ENCODE measurements at places on chromosomes 6 and 20. TPM values are rescaled to one million over a fixed set of nuclear protein-coding genes. Genes with fewer than 3 reads are reported as not detected.

ZNF831 gene
- 0.06 TPM for polyA plus RNA-seq

TEAD3 gene
- polyA plus RNA-seq: 18.6 TPM

WFDC8 gene
- not detected for polyA plus RNA-seq

NANP gene
- 2.7 TPM for polyA plus RNA-seq

BMP6 gene
- polyA plus RNA-seq: 1.4 TPM

CLVS2 gene
- 0.03 TPM for polyA plus RNA-seq

CNKSR3 gene
- polyA plus RNA-seq: 5.7 TPM

UST gene
- polyA plus RNA-seq: 6.3 TPM

HLA-DOA gene
- polyA plus RNA-seq: 2.1 TPM

SS18L1 gene
- polyA plus RNA-seq: 6.1 TPM
